ENCODE measurements at places on chromosomes 4 and X. TPM values are rescaled to one million over a fixed set of nuclear protein-coding genes. Genes with fewer than 3 reads are reported as not detected.

- no peak for DNase-seq
- no peaks in the 10 kb centered on the region for H3K4me1 ChIP-seq
- H3K36me3 ChIP-seq: no peaks in the 10 kb centered on the region
- H3K27me3 ChIP-seq: no peaks in the 10 kb centered on the region
Measured at GRCh38 chr4:123706973-123707372, 310.4 kb downstream of the SPRY1 start.

GRCh38 chr4:8352368-8353157, 83.0 kb downstream of the HTRA3 start:
- no peaks in the 10 kb centered on the region for H3K36me3 ChIP-seq
- no peaks in the 10 kb centered on the region for H3K27me3 ChIP-seq
- no peak overlapping the region for H3K27ac ChIP-seq

DNA sequence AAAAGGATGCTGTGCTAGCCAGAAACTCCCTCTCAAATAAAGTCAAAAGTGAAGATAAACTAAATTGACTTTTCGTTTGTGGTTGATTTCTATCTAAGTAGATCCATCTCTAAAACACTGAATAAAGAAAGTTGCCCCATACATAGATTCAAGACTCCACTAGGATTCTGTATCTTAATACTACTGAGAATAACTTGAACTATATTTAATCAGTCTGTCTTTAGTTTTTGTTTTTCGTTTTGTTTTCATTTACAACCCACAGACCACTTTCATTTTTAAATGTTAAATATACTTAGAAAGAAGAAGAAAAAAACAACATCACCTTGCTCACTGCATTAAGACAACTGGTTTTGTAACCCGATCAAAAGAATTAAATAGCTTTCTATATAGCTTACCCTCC, 655.0 kb downstream of the RPA4 start:
- no peaks in the 10 kb centered on the region for H3K27me3 ChIP-seq
- H3K36me3 ChIP-seq: no peaks in the 10 kb centered on the region
- DNase-seq: no peak
- no peak overlapping the region for H3K4me3 ChIP-seq

GRCh38 chrX:139200346-139200745, 330.2 kb upstream of the F9 start:
- no peak overlapping the region for H3K27ac ChIP-seq
- H3K4me3 ChIP-seq: no peak overlapping the region
- H3K36me3 ChIP-seq: no peaks in the 10 kb centered on the region

The OPRPN gene
- not detected for total RNA-seq
